ENCODE measurements at places on chromosomes 7 and 10.

DNA sequence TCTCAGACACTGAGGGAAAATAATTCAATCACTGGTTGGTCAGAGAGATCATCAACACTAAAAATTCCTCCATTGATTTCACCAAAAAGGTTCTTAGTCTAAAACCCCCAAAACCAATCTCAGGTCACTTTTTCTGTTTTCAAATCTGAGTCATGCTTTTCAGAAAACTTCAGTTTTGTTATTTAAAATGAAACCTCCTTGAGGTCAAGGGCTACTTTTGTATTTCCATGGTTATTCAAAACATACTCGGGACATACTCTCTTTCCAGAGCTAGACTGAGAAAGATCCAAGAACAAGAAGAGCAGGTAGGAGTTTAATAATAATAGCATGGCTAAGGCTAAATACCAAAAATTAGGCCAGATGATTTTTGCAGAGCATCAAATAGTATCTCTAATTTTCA lies 152.8 kb downstream of the SDHAF3 start:
- no peak for DNase-seq

GRCh38 chr10:80280071-80280800 lies 9.2 kb downstream of the MAT1A start:
- no peak for DNase-seq

DNA sequence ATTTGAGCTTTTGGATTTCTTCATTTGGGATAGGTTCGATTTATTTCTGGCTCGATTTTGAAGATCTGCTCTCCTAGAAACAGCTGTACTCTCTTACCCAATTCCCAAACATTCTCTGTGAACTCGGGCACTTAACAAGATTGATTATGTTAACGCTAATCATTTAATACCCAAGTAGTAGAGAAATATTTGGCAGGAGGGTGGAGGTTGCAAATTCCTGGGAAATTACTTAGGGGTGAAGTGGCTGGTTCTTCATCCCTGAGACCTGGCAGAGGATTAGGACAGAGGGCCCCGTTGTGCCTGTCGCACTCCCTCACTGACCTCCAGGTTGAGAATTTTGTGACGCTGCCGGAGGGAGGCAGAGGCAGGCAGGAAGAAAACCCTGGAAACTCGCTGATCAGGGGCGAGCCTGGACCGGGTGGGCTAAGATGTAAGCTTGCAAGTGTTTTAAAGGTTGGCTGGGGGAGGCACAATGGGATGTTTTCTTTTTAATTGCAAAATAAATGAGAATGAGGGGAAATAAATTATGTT lies 182.6 kb downstream of the TCF7L2 start:
- DNase-seq: no peak

DNA sequence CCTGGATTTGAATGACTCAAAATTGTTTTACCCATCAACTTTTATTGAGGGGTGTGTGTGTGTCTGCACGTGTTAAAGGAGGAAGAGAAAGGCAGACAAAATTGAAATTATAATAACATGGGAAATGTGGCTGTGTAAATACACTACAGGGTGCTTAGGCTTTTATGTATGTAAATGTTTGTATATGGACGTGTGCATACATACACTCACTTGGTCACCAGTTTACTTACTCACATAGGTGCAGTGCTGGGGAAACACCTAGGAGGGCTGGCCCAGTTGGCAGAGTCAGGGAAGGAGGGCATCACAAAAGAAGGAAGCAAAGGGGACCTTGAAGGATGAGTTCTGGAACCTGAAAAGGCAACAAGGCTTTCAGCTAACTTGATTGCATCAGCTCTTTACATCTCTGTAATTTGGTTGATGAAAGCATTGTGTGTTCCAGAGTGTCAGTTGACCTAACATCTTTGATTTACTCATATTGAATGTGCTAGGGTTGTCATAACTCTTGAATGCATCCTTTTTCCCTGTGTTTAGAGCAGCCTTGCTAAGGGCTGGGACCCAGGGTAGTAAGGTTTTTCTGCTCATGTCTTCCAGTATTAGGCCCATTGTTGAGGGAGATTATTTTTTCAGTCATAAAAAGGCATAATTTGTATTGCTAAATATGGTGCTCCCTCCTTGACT lies 10.2 kb downstream of the WDR11 start:
- DNase-seq: no peak

- peak; percentile 77 for DNase-seq
These were observed 2.2 kb downstream of the NPM3 start for GRCh38 chr10:101780818-101781654.
